H9 (cell line): ENCODE measurements at places on chromosomes 11 and 22. TPM values are rescaled to one million over a fixed set of nuclear protein-coding genes. Genes with fewer than 3 reads are reported as not detected.

The GRM5 gene
- total RNA-seq, result not detected in 2 replicates

The UBQLNL gene
- not detected in 2 replicates for total RNA-seq

The CDC42EP2 gene
- 10.9 and 11.9 TPM in 2 replicates for total RNA-seq

The C11orf91 gene
- total RNA-seq, result not detected in 2 replicates

The CSF2RB gene
- not detected in 2 replicates for total RNA-seq

The TRIM22 gene
- total RNA-seq, result 78.6 and 79.9 TPM in 2 replicates

The LRP5 gene
- 38.4 and 41.3 TPM in 2 replicates for total RNA-seq

The TSPAN32 gene
- total RNA-seq, result not detected in 2 replicates

The ZBTB44 gene
- 67.7 and 68.3 TPM in 2 replicates for total RNA-seq

The TRPC6 gene
- total RNA-seq, result 12.5 and 14.4 TPM in 2 replicates

The TSPO gene
- total RNA-seq, result 12.1 and 14.8 TPM in 2 replicates

The SCUBE1 gene
- 1.2 and 1.4 TPM in 2 replicates for total RNA-seq

The CABP7 gene
- total RNA-seq, result 0.81 and 0.83 TPM in 2 replicates

The OR8D4 gene
- not detected in 2 replicates for total RNA-seq

The BTG4 gene
- total RNA-seq, result not detected in 2 replicates

The PYGM gene
- total RNA-seq, result 3.6 TPM in 2 replicates

The SNX32 gene
- 0.88 and 1.2 TPM in 2 replicates for total RNA-seq

The C11orf16 gene
- 0.15 TPM in 1 of 2 replicates, not detected in the other for total RNA-seq

The ST14 gene
- 22.4 and 22.9 TPM in 2 replicates for total RNA-seq

The ZNF143 gene
- 23.2 and 29.2 TPM in 2 replicates for total RNA-seq

The MOV10L1 gene
- total RNA-seq, result not detected in 2 replicates
